ENCODE measurements at places on chromosomes 7 and 10. TPM values are rescaled to one million over a fixed set of nuclear protein-coding genes. Genes with fewer than 3 reads are reported as not detected.

DNA sequence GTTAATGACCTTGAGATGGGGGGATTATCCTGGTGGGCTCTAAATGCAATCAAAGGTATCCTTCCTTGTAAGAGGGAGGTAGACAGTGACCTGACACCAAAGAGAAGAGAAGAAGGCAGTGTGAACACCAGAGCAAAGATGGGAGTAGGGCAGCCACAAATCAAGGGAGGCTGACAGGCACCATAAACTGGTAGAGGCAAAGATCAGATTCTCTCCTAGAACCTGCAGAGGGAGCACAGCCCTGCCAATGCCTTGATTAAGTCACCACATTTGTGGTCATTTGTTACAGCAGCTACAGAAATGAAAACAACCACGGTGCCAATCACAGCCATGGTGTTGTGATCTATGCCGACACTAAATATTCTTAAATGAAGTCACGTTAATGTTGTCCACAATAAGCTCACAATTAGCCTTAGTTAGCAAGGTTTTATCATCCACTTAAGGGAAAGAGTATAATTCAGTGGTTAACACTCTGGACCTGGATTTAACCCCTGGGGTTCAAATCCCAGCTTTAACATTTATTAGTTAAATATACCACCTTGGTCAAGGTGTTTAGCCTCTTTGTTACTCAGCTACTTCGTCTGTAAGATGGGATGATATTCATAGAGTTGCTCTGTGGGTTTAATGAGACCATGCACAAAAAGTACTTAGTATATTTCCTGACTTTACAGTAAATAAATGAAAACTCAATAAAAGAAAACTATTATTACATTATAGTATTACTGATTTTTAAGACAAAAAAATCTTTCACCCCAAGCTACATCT lies 70.8 kb downstream of the SGMS1 start:
- peak overlapping the region; percentile 60 for H3K27ac ChIP-seq
- H3K4me1 ChIP-seq = no peaks in the 10 kb centered on the region
- no peak for DNase-seq
- no peak overlapping the region for H3K4me3 ChIP-seq
- H3K27me3 ChIP-seq = no peaks in the 10 kb centered on the region

GRCh38 chr7:2468227-2468626 lies 8.0 kb downstream of the GRIFIN start:
- H3K27ac ChIP-seq = no peak overlapping the region
- H3K4me1 ChIP-seq = peaks cover 7% of the 10 kb centered on the region
- H3K27me3 ChIP-seq = no peaks in the 10 kb centered on the region
- DNase-seq = no peak

The GAD2 gene
- not detected for total RNA-seq

DNA sequence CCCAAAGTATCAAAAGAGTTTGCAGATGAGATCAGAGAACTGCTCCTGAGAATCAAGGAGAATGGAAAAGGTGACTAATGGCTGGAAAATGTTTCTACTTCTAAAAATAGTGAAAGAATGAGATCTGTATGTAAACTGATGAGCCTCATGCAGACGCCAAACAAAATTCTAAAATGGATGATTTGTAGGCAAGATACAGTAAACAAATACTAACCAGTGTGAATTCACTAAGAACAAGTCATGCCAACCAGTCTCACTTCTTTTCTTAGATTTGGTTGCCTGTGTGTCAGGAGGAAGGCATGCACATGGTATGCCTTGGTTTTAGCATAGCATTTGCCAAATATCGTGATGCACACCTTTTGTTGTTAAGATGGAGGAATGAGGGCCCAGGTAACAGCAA lies 94.9 kb upstream of the PIK3CG start:
- no peak overlapping the region for H3K4me3 ChIP-seq
- no peaks in the 10 kb centered on the region for H3K4me1 ChIP-seq
- H3K27me3 ChIP-seq = no peaks in the 10 kb centered on the region
- peak overlapping the region; percentile 58 for H3K27ac ChIP-seq

DNA sequence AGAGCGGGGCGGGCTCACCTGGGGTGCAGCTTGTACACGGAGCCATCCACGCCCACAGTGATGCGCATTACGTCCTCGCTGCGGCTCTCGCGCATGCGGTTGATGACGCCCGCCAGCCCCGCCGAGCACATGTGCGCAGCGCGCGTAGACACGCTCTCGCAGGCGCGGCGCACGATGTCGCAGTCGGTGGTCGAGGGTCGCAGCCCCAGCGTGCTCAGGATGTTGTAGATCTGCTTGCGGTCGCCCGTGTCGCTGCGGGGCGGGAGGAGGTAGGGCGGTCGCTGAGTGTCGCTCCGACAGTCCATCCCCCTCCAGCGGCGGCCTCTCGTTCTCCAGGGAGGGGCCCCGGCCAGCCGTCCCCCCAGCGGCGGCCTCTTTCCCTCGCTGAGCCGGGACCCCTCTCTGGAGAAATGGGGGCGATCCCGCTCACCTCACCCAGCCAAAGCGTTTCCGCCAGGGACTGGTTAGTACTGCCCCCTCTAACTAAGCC lies 4.4 kb upstream of the MYL7 start:
- no peaks in the 10 kb centered on the region for H3K36me3 ChIP-seq
- H3K4me1 ChIP-seq = peaks cover 17% of the 10 kb centered on the region
- peak; percentile 63 for DNase-seq
- peaks cover 4% of the 10 kb centered on the region for H3K27me3 ChIP-seq
- no peak overlapping the region for H3K27ac ChIP-seq
- H3K4me3 ChIP-seq = peak overlapping the region; percentile 11

DNA sequence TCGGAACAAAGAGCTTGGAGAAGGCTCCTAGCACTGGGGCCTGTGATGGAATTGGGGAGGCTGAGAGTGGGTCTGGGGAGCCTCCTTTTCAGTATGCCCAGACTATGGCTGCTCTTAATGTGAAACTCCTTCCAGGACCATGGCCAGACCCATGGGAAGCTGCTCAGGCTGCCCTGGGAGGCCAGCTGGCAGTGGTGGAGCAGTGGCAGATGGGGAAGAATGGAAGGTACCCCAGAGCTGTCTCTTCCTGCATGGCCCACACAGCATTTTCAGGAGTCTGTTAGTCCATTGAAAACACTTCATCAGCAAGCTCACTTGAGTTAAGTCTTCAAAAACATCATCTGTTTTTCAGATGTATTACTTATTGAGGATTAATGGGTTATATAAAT lies 18.5 kb downstream of the NACAD start:
- no peak for DNase-seq
- H3K27me3 ChIP-seq = no peaks in the 10 kb centered on the region
- H3K4me1 ChIP-seq = no peaks in the 10 kb centered on the region
- peaks cover 38% of the 10 kb centered on the region for H3K36me3 ChIP-seq
- H3K4me3 ChIP-seq = no peak overlapping the region
- H3K27ac ChIP-seq = no peak overlapping the region

DNA sequence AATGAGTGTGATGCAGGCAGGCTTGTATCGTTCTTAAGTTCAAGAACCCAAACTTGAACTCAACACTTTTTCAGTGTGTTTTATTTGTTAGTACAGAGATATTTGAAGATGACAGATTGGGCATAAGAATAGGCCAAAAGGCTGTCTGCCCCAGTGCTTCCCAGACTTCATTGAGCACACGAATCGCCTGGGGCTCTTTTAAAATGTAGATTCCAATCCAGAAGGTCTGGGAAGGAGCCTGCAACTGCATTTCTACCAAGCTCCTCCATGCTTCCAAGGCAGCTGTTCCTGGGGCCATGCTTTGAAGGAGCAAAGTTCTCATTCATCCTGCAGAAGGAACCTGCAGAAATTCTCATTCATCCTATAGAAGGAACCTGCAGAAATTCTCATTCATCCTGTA lies 114.5 kb upstream of the INSYN2A start:
- H3K27ac ChIP-seq = no peak overlapping the region
- no peaks in the 10 kb centered on the region for H3K36me3 ChIP-seq
- no peak for DNase-seq
- no peaks in the 10 kb centered on the region for H3K4me1 ChIP-seq
- H3K27me3 ChIP-seq = no peaks in the 10 kb centered on the region
- no peak overlapping the region for H3K4me3 ChIP-seq

DNA sequence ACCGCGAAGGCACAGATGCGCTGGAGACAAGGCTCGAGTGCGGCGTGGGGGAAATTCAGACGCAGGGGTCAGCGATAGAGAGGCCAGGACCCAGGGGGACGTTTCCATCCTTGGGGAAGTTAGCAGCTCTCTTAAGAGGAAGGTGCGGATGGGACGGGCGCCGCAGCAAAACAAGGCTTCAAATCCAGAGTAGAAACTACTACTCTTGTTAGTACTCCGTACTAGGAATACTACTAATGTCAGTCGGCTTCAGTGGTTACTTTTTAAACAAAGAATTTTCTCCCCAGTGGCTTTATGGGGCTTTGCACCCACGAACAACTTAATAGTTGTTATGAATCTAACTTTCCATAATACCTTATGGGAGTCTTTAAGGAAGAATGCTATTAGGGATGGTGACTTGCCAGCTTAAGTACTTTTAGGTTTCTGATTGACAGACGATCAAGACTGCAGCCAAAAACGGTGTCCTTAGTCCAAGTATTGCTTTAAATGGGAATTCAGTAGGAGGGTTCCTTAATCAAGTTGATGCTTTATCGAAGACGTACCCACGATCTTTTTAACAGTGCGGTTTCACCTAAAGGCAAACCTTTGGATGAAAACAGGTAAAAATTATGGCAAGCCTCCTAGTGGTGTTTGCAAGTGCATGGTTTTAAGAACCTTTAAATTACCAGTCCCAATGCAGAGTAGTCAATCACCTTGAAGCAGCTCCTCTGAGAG lies 812 bp upstream of the IDE start:
- peak overlapping the region; percentile 98 for H3K27ac ChIP-seq
- H3K4me1 ChIP-seq = peaks cover 26% of the 10 kb centered on the region
- peak overlapping the region; percentile 90 for H3K4me3 ChIP-seq
- no peak for DNase-seq
- no peaks in the 10 kb centered on the region for H3K36me3 ChIP-seq

The PTF1A gene
- total RNA-seq = not detected

DNA sequence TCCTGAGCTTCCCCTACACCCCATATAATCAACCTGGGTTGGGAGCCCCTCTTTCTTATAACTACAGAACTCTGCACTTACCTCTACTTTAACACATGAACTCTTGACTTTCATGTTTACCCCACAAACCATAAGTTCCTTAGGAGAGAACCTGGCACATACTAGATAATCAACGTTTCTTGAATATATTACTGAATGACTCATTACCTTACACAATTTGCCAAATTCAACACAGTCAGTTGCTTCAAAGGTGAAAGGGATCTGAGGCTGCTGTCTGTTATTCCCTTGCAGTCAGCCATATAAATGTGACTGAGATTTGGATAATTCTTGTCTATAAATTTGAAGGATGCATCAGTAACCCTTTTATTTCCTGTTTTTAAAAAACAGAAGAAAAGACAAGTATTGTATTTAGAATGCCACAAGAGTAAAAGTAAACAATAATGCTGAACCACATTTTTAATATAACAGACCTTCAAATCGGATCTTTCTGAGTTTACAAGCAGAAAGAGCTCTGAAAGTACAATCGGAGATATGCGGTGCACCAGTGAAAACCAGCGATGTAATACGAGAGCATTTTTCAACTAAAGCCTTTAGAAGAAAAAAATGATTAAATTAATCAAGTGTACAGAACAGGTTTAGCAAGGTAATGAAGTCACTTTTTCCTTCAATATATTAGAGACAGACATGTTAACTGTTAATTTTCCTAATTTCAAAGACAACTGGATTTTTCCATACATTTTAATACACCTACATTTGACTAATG lies 29.5 kb upstream of the LRRC17 start:
- no peaks in the 10 kb centered on the region for H3K4me1 ChIP-seq
- no peak overlapping the region for H3K27ac ChIP-seq
- no peak overlapping the region for H3K4me3 ChIP-seq

All from sigmoid colon (tissue), 7 donors.